AG04450 (cell line): ENCODE measurements at places on chromosomes 2 and 18. TPM values are rescaled to one million over a fixed set of nuclear protein-coding genes. Genes with fewer than 3 reads are reported as not detected.

HJURP gene
- 11.3 and 12.2 TPM in 2 replicates for polyA plus RNA-seq

- no peak for DNase-seq
These were observed 14.7 kb downstream of the NABP1 start for GRCh38 chr2:191692502-191693115.

DNA sequence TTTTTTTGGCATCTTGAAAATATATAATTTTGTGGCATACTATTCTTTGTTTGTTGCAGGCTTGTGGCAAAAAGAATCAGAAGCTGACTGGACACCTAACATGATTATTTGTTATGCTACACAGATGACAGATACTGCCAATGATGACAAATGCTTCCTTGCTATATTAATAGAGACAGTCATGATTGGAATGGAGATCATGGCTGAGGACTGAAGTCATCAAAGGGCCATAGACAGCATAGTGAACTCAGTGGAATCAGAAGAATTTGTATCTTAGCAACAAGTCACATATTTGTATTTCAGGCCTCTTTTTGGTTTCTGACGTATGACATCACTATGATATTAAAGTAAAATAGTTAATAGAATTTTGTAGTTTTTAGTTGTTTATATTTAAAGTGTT, 1003.8 kb upstream of the DDX18 start:
- no peak for DNase-seq

EGR4 gene
- not detected in 2 replicates for polyA plus RNA-seq

DNA sequence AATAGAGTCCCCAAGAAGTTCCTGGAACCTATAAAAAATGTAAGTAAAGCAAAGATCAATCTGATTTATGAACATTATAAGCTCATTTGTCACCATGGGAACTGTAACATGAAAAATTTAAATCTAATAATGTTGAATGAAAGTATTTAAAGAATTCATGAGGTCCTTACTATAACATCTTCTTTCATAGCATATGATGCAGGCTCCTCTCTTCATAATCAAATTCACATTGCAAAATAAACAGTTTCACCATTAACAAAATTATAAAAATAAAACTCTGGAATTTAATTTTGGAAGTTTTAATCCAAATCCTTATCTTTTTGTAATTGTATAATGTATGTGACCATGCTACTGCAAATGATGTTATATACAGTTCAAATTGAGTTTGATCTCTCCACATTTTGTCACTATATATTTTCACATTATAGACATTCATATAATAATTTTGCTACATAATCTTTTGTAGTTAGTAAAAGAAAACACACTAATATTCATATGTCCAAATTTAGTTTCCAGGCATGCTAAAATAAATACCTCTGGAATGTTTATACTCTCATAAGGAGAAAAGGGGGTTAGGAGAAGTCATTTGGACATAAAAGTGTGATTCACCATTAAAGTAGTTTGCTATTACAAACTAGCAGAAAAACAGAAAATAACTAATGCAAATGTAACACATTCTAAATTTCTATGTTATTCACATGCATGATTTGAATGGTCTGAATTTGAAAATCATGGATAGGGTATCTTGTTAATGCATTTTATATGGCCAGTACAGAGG, 954.1 kb downstream of the DSC3 start:
- DNase-seq, result no peak
